CD4-positive, alpha-beta T cell treated with Interleukin-4 for 4 hours (primary cell): ENCODE measurements at places on chromosomes 13 and 19.

- no peak for DNase-seq
Measured at GRCh38 chr13:103087275-103087674, 21.1 kb upstream of the SLC10A2 start.

GRCh38 chr13:112728375-112729126 lies 38.7 kb downstream of the ATP11A start:
- DNase-seq = no peak

DNA sequence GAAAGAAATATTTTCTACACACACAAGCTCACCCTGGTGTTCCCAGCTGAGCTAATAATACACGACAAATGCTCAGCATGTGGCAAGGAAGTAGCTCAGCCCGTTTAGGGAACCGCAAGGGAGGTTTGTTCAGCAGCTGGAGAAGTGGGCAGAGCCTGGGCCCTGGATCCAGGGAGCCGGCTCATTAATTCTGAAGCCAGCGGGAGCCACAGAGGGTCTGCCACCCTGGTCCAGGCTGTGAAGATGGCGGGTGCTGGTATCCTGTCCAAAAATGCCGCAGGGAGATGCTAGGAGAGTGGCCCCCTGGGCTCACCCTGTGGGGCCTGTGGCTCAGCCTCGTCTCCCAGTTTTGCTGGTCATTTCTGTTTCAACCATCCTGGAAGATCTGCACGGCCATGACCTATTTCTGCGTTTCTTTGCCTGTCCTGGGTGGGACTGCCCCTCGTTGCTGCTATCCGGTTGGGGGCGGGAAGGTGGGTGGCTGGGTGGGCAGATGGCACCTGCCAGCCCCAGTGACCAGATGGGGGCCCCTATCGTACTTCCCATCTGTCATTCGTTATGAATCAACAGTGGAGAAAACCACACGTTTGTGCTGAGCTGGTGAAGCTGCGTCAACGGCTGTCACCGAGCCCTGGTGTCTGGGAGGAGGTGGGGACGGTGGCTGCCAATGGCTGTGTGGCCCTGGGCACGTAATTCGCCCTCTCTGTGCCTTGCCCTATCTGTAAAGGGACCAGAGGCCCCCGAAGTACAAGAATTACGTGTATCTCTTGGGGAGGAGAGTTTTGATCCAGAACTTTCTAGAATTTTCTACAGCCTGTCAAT lies 2.7 kb upstream of the GNA15 start:
- DNase-seq = peak; percentile 76

GRCh38 chr13:46354156-46355087 lies 32.6 kb downstream of the RUBCNL start:
- peak; percentile 36 for DNase-seq

- DNase-seq = no peak
Measured at GRCh38 chr13:31767175-31767900, 28.0 kb downstream of the RXFP2 start.

GRCh38 chr13:45615501-45616101 lies at the start of gene ERICH6B:
Gene ERICH6B, minus strand, starts transcription at chr13:45615739. Its CDS starts 18,734 bp downstream, at chr13:45597005.
- DNase-seq = no peak

GRCh38 chr13:79562557-79562956 lies 81.6 kb downstream of the NDFIP2 start:
- no peak for DNase-seq

DNA sequence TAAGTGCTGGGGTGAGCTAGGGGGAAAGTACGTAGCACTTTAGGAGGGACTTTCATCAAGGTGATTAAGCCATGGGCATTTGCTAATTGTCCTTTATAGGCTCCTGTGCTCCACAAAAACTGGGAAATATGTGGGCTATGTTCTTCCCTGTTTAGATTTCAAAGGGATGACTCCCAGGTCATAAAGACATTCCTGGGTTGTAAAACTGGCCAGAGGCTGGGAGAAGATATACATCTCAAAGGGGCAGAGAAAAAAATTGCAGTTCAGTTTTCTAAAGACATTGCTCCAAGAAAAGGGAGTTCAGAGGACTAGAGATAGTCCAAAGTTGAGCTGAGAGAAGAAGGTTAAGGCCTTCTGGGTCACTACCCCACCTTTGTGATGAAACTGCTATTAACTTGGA lies 204.8 kb downstream of the MYO16 start:
- no peak for DNase-seq

DNA sequence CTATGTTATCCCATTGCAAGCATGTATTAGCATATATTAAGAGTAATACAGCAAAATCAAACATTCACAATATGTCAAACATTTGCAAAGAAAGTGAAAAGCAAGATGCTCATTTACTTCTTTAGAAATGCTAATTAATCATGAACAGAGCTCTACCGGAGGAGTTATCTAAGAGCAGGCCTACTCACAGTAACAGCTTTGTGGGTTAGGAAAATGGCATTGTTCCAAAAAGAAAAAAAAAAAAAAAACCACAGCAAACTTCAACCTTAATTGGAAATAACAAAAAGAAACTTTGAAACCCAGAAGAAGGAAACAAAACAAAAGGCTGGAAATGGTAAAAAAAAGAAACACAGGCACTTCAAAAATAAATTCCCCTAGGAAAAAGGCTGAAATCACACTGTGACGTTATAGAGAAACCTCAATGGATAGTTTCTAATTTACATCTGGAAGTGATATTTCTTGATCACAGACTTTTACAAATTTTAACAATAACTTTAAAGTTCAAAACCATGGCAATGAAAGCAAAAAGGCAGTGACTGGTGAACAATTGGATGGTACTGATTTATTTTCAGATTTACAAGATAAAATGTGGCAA lies 1236.8 kb upstream of the SPRY2 start:
- no peak for DNase-seq

- DNase-seq = no peak
Measured at GRCh38 chr19:17402982-17403855, 2.2 kb downstream of the BST2 start.

DNA sequence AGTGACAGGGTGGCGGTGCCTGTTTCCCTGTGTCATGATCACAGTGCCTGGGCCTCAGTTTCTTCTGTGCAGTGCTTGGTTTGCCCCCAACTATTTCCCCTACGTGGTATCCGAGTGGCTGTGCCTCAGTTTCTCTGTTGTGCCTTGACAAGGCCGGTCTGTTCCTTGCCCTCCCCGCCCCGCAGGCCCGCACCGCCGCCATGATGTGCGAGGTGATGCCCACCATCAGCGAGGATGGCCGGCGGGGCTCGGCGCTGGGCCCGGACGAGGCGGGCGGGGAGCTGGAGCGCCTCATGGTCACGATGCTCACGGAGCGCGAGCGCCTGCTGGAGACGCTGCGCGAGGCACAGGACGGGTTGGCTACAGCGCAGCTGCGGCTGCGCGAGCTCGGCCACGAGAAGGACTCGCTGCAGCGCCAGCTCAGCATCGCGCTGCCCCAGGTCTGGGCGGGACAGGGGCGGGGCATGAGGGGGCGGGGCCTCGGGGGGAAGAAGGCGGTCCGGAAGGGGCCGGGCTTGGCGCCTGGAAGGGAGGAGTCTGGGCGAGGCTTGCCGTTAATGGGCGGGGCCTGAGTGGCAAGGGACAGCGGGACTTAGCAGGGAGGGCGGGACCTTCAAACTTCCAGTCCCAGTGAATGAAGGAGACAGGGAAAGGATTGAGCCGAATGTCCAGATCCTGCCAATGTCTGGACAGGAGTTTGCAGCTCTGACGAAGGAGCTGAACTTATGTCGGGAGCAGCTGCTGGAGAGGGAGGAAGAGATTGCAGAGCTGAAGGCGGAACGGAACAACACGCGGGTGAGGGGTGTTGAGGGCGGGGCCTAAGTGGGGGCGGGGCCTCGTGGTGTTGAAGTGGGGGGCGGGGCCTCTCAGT lies 8.6 kb downstream of the PPFIA3 start:
- DNase-seq = peak; percentile 92

DNA sequence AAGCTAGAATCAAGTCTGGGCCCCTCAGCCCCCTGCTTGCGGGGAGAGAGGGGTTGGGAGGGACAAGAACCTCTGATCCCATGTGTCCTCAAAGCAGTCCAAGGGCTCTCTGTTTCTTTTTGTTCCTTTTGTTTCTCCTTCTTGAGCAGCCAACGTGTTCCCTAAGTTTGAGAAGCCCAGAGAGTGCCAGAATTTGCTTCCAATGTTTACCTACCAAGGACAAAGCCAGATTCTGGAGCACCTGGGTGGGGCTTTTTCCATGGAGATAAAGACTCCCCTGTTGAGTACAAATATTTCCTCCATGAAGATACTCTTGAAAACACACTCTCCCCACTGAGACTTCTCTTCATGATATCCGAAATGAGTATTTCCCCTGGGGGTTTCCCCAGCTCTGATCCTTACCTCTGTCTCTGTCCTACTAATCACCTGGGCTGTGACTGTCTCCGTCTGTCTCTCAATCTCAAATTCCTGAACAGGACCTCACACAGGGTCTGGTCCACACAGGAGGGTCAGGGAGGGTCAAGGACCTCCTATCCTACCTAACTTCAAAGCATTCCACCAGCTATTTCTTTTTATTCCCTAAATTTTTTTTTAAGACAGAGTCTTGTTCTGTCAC lies 27.4 kb downstream of the CD177 start:
- DNase-seq = no peak

DNA sequence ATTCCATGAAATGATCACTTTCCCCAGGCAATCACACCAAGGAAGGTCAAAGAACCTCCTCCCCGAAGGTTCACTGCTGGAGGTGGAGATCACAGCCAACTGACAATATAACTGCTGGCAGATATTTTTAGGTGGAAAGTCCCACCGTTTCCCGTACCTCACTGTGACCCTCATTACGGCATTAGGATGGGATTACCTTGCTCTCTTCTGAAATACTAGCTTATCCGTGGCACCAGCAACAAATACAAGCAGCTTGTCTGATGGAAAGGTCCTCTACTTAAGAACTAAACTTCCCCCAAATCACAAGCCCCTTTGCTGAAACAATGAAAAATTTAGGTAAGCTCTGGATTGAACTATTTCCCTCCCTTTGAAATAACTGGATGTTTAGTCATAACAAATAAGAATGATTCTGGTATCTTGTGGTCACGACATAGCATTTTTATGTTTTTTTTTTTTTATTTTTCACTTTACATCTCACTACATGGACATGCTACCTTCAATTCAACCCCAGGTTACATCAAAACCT lies 178.9 kb downstream of the COL4A1 start:
- DNase-seq = no peak

GRCh38 chr19:9792206-9793070 lies 23.9 kb upstream of the ZNF846 start:
- peak; percentile 91 for DNase-seq

DNA sequence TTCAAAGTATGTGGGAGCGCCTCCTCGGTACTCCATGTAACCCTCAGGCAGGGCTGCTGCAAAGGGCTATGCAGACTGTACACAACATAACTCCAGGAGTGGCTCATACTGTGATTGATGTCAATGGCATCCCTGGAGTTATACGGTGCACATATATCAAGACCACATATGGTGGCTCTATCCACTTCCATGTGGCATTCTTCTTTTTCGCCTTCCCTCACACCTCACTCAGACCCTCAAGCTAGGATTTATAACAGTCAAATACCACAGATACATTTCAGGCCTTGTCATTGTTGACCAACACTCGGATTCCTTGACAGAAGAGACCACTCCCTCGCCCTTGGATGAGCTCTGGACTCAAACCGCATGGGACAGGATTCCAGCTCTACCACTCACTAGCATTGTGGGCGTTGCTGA lies 11.3 kb upstream of the UBL3 start:
- no peak for DNase-seq

- DNase-seq = no peak
Measured at GRCh38 chr19:39138221-39139211, 12.9 kb downstream of the PAK4 start.

GRCh38 chr19:49408816-49409440 lies 14.3 kb downstream of the PTH2 start:
- DNase-seq = no peak

DNA sequence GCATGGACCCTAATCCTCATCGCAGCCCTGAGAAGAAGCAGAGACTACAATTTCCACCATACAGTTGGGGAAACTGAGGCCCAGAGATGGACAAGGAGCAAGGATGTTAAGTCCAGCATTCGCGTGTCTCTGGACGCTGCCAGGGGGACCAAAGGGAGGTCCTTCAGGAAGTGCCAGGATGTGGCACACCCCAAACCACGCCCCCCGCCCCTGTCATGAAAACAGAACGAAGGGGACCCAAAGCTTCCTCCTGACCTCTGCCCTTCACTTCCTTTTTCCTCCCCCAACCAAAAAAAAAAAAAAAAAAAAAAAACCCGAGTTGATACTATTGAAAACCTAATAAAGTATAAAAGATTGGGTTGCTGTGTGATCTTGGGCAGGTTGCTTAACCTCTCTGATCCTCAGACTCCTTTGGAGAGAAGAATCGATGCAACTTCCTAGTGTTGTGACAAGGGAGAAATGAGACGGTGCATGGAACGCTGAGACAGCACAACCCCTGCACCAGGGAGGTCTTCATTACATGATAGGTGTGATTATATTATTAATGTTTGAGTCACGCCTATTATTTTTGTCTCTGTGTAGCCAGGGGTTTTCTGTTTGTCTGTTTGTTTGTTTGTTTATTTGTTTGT lies 2.7 kb upstream of the ZBTB7A start:
- DNase-seq = peak; percentile 55

DNA sequence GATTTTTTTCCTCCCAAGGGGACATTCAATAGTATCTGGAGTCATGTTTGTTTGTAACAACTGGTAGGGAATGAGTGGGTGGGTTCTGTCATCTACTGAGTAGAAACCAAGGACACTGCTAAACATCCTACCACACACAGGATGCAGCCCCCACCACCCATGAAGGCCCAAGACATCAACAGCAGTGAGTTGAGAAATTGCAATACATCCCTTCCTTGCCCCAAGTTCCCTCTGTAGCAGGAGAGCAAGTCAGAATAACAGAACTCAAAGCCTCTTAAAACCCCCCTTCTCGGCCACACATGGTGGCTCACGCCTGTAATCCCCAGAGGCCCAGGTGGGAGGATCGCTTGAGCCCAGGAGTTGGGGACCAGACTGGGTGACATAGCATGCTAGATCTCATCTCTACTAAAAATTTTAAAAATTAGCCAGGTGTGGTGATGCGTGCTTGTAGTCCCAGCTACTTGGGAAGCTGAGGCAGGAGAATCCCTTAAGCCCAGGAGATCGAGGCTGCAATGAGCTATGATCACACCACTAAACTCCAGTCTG lies 2.4 kb upstream of the CYP2F1 start:
- DNase-seq = no peak

DNA sequence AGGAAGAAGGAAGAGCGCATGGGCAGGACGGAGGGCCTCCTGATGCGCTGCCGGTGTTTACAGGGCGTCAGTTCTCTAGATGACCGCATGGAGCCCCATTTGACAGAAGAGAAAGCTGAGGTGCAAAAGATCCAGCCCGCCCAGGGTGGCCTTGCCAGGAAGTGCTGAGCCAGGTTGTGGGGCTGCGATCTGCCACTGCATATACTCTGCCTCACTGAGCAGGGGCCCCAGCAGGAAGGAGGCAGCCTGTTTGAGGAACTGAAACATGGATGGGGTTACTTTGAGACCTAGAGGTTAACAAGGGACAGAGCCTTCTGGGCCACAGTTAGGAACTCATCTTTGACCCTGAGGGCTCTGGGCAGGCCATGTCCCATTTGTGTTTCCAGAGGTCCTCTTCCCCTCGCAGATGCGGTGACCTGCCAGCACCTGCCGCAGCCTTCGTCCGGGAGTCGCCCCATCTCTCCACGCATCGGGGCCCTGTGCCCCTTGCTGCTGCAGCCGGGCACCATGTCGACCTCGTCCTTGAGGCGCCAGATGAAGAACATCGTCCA lies 3.2 kb downstream of the EPN1 start:
- DNase-seq = peak; percentile 19
